NCI-H345 (cell line): ENCODE measurements at places on chromosomes 4 and X.
A peak's percentile ranks its signal among the peaks of the same experiment; 100 is the strongest.

DNA sequence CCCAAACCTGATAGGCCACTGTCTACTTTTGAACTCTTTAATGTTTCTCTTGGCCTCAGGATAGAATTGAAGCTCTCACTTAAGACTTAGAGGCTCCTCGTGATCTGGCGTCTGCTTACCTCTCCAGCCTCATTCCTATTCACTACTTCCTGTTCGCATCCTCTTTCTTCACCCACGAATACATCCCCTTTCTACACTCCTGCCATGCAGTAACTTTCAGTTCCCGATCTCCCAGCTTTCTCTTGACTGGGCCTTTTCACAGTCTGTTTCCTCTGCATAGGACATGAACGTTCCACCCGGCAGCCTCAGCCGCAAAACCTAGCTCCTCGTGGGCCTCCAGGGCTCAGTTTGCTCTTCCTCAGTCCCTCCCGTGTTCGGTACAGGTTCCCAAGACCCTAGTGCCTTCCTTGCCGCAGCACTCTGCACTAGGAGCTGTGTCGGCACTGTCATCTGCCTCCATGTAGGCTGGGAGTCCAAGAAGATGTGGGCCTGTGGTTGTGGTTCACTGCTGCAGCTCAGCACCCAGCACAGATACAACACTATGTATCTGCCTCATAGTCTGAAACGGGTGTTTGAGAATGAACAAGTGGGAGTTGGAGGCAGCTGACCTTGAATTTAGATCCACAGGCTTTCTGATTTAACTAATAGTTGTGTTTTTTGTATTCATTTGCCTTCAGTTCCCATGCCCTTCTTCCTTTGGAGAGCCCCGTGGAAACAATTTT lies 15.8 kb downstream of the RPL39 start:
- DNase-seq = no peak

DNA sequence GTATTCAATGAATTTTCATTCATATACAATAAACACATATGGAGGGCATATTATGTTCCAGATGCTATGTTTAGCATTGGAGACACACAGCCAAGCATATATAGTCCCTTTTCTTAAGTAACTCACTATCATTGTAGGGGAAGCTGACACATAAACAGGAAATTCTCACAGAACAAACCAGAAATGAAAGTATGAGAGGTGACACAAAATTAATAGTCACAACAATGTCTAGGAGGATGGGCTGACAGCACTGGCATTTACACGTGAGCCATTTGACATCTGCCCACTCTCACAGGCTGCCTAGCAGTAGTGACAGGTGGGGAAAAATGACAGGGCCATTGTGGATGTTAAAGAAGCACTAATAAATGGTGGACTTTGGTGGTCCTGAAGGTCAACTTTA lies 2.6 kb upstream of the CNOT6L start:
- DNase-seq = no peak

GRCh38 chr4:44670506-44671199 lies 7.6 kb upstream of the GUF1 start:
- no peak for DNase-seq

DNA sequence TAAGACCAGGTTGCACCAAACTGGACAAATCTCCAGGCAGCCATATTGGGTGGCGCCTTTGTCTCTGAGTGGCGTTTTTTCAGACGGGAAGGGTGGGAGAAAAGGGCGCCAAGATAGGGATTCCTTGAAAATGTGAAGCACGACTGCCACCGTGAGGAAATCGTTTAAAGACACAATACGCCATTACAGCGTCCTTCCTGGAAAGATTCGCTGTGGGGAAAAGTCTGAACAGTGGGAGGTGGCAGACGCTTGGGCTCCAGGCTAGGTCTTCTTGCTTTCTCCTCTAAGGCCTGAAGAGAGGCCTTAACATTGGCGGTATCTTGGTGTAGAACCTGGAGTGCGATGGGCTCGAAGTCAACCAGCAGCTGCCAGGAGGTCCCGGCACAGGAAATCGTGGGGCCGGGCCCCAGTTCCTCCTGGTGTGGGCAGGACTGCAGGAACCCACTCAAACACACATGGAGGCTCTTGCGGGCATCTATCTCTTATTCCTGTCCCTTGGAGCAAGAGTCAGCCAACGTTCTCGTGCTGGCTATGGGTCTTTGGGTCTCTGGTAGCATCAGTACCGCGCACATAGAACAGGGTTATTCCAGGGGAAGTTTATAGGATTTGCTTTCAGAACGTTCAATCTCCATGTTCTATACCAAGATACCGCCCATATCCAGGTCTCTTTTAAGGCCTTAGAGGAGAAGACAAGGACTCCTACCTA lies 208.8 kb downstream of the OR13H1 start:
- peak; percentile 64 for DNase-seq

DNA sequence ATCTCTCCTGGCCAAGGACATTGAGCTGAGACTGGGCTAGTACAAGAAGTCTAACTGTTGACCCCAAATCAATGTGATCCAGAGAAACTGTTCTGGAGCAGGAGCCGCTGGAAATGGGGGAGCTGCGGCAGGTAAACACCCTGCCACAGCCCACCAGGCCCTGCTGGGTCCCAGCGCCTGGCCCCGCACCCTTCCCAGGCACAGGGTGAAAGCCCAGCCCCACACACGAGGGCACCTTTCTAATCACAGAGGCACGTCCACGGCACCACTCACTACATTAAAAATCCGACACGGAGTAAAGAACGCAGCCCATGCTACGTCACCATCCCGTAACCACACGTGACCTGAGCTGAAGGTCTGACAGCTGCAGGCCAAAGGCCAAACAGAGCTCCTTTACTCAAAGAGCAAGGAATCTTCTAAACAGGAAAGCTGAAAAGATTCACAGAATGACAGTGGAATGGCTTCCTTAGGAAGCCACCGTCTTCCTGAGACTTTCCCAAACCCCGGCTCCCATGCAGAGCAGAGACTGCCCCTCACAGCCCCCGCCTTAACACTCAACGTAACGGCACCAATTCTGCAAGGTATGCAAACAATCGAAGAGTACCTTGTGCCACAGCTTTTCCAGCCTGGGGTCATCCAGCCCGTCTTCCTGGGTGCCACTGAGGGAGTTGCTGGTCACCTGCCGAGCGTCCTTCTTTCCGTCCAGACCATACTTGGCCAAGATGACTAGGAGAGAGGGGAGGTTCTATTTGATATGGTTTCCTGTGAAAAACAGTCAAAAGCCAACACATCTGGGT lies 12.6 kb downstream of the LRPAP1 start:
- no peak for DNase-seq

- DNase-seq = no peak
These were observed 680.8 kb downstream of the RPA4 start for GRCh38 chrX:97564496-97564895.

- no peak for DNase-seq
These were observed 62.7 kb upstream of the SORBS2 start for GRCh38 chr4:185874516-185875230.

DNA sequence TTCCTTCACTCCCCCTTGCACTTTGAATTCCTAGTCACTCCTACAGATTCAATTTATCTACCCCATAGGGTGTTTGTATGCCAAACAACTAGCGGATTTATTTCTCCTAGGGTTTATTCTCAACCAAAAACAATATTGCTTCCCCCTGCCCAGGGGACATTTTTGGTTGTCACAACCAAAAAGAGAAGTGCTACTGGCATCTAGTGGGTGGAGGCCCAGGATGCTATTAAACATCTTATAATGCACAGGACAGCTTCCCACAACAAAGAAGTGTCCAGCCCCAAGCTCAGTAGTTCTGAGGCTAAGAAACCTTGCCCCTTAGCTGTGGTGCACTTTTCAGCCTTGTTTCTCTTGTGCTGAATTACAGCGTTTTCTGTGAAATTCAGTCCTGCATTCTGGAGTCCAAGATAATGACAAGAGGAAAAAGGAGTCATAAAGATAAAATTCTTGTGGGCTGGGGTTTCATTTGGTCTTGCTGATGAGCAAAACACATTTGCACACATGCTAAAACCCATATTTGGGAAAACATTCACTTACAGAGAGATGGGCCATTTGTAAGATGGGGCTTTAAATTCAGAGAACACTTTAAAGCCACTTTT lies 11.2 kb upstream of the SYTL4 start:
- no peak for DNase-seq

GRCh38 chr4:135277068-135277979 lies 1075.7 kb upstream of the PABPC4L start:
- DNase-seq = no peak

DNA sequence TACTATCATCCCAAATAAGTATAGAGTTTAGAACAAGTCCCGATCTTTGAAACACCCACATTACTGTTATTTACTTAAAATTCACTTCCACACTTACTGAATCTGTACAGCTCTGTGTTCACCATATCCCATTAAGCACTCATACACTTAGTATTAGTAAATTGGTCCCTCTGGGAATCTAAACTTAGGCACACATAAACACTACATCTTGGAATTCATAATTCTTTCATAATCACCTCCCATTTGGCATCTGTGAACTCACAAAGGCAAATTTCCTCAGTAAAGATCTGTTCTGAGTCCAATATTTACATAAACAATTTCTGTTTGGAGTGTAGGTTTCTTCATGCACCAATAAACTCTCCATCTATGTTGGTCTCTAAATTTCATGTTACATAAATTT lies 52.6 kb upstream of the PPARGC1A start:
- DNase-seq = no peak

GRCh38 chr4:102633100-102633499 lies 127.7 kb downstream of the MANBA start:
- no peak for DNase-seq

DNA sequence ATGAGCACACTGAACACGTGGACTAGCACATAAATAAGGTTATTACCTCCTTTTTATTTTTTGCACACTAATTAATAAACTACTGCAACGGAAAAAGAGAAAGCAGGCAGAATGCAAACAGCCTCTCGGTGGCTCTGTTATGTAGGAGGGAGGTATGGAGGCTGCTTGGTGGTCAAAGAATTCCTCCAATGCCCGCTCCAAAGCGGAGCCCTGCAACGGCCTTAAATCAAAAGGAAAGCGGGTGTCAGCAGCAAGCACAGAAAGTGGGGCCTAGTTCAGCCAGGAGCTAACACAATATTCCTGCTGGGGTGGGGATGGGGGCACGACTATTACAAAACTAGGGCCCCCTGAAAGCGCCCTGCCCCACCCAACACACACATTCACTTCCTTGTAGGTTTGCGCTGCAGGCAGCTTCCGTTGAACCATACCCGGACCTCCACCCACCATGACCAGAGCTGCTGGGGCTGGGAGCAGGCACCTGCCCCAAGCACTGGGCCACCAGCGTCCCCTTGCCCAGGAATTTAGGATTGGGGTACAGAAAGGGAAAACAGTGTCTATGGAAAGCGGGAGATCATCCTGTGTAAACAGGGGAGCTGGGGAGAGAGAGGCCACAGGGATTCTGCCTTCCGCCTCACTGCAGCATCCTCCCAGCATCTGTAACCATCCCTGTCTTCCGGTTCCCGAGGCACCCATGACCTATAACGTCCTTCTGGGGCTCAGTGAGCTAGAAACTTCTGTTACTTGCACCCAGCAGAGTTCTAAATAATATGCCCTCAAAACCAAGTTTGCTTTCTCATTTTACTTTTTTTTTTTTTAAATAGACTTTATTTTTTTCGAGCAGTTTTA lies 57.1 kb upstream of the DDX3X start:
- DNase-seq = no peak

- DNase-seq = no peak
These were observed 782.2 kb upstream of the LCORL start for GRCh38 chr4:18803781-18804180.

DNA sequence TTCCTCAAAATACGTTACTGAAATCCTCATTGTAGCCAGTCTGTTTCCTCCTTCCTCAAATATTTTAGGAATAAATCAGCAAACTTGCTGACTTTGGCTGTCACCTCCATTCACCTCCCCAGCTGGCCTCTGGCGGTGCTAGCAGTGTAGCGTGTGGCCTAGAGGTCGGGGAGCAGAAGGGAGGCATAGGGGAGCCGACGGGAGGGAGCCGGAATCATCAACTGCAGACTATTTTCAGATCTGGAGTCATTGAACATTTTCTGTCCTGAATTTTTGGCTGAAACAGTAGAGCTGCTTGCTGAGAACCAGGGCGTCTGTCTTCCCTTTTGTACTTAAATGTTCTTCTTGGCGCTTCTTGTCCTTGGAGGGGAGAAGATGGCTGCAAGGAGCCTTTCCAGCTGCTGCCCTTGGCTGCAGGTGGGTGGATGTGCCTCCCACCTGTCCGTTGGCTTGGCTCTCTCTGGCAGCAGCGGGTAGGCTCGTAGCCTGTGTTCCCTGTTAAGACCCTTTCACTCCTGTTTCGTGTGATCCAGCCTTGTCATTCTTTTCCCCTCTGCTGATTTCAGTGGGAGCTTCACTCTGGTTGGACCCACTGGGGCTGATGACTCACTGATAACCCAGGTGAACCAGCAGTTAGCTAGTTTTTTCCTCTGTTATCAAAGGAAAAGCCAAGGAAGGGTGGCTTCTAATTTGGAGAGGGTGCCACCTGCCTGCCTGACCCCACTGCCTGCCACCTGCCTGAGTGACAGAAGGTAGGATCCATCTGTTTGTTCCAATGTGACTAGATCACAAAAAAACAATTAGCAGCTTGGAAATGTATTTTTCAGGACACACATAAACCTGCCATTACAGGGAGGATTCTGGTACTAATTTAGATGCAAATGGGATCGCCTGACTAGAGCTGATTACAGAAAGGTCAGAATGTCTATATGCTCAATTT lies 135.9 kb downstream of the GATB start:
- DNase-seq = no peak

DNA sequence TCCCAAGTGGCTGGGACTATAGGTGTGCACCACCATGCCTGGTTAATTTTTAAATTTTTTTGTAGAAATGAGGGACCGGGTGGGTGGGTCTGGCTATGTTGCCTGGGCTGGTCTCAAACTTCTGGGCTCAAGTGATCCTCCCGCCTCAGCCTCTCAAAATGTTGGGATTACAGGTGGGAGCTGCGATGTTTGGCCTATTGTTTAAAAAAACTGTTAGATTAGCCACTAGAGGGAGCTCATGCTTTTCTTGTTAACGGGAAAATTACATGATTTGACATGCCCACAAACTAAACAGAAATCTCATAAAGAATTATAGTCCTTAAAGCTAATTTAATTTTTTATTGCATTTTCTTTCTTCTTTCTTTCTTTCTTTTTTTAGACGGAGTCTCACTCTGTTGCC lies 5.0 kb upstream of the SDAD1 start:
- DNase-seq = peak; percentile 44

DNA sequence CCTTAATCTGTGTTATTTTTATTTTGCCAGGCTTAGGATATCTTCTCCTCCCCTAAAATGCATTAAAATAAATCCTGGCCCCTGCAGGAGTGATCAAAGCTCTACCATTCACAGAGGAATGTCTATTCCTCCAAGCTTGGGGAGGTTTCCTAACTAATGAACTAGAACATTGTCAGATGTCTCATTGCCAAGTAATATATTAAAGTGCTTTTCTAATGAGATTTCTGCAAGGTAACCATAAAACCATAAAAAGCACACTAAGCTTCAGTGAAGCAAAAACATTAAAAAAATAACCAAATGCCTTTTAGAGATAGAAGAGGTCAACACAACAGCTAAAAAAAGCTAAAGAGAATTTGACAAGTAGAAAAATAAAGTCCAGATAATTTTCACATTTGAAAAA lies 34.8 kb downstream of the IGFBP7 start:
- DNase-seq = no peak

- DNase-seq = peak; percentile 8
These were observed 46.9 kb upstream of the ATP8A1 start for GRCh38 chr4:42703813-42704212.
